CD4-positive, alpha-beta T cell (primary cell): ENCODE measurements at places on chromosomes 6 and 20. TPM values are rescaled to one million over a fixed set of nuclear protein-coding genes. Genes with fewer than 3 reads are reported as not detected.
A peak's percentile ranks its signal among the peaks of the same experiment; 100 is the strongest.

FRK gene
- not detected for total RNA-seq

CRISP2 gene
- total RNA-seq = not detected

DNA sequence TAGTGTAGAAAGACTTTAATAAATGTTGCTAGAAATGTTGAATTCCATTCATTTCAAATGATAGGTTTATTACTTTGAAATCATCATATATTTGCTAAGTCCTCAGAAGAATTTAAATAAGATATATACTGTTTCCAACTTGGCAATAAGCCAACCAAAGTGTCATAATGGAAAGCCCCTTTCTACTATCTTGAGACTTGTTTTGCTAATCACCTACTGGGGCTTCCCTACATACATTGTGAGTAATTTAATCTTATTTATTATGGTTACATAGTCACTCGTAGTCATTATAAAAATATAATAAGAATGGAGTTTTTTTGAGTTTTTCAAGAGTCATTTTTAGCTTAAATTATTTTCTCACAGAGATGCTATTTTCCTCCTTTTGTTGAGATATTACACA is 20.7 kb downstream of the COL19A1 start:
- no peaks in the 10 kb centered on the region for H3K27me3 ChIP-seq
- no peak overlapping the region for H3K27ac ChIP-seq
- DNase-seq = peak; percentile 3
- H3K4me3 ChIP-seq = no peak overlapping the region

LPA gene
- total RNA-seq = not detected

DNA sequence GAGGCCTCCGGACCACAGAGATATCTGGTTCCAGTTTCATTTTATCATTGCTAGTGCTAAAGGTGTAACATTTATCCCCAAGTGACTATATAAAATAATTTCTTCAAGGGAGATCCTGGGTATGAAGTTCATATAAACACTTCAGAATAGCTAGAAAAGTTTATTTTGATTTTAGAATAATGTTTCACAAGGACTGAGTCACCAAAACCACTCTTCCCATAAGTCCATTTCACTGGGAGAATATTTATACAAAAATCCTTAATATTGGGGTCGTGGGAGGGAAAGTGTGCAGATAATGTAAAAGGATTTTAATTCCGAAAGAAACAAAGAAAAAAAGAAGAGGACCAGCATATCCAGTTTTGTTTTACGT is 128.1 kb downstream of the ISM1 start:
- H3K36me3 ChIP-seq = no peaks in the 10 kb centered on the region
- no peak overlapping the region for H3K4me3 ChIP-seq
- H3K27ac ChIP-seq = no peak overlapping the region
- H3K27me3 ChIP-seq = no peaks in the 10 kb centered on the region
- no peaks in the 10 kb centered on the region for H3K4me1 ChIP-seq

DNA sequence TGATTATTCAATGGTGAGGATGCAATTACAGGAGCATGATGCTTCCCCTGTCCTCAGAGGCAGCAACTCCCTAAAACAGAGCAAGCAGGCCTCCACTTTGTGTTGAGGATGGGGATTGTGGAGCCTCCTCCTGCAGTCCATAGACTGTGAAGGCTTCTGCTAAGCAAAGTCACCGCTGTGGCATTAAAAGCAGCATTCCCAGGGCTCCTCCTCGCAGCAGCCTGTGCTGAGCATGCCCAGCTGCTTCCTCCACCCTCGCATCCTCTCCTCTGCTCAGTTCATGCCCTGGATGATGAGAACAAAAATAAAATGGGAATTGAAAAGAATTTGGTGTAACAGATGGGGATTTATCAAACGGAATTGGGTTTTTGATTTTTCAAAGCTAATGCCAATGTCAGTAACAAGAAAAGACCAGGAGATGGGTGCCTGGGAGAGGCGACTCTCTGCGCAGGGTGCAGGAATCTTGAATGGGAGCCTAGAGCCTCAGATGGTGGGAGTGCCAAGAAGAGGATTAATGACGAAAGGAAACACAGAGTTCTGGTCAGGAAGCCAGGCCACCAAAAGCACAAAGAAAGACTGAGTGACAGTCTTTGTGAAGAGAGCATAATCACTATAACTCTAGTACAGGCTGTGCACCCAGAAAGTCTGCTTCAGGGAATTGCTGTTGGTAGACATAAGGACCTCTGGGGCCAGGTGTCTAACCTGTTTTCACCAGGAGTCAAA is 347.6 kb downstream of the TPBG start:
- no peaks in the 10 kb centered on the region for H3K4me1 ChIP-seq
- H3K27ac ChIP-seq = no peak overlapping the region

- no peaks in the 10 kb centered on the region for H3K27me3 ChIP-seq
- H3K4me1 ChIP-seq = no peaks in the 10 kb centered on the region
- H3K36me3 ChIP-seq = peaks cover 11% of the 10 kb centered on the region
- DNase-seq = no peak
- no peak overlapping the region for H3K4me3 ChIP-seq
Measured at GRCh38 chr20:3275064-3275935, 36.3 kb upstream of the SLC4A11 start.

DNA sequence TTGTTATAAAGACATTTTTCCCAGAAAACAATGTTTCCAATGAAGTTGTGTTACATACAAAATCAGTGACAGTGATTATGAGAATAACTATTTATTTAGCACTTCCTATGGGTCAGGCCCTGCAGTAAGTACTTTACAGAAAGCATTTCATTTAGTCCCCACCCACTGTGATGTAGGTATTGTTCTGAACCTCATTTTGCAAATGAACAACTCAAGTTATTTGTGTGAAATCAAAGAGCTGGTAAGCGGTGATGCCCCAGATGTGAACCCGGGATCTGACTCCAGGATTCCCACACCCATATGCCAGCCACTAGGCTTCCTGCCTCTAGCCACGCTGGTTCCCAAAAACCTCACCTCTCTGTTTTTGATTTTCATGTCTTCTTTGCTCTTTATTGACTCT is 30.9 kb downstream of the FAXC start:
- no peak overlapping the region for H3K4me3 ChIP-seq
- H3K27ac ChIP-seq = no peak overlapping the region
- DNase-seq = no peak
- peaks cover 4% of the 10 kb centered on the region for H3K27me3 ChIP-seq

GRCh38 chr20:31555203-31555775 is 41.0 kb downstream of the HM13 start:
- H3K4me1 ChIP-seq = peaks cover 8% of the 10 kb centered on the region
- H3K27ac ChIP-seq = no peak overlapping the region
- no peak overlapping the region for H3K4me3 ChIP-seq
- H3K27me3 ChIP-seq = no peaks in the 10 kb centered on the region
- no peak for DNase-seq

DNA sequence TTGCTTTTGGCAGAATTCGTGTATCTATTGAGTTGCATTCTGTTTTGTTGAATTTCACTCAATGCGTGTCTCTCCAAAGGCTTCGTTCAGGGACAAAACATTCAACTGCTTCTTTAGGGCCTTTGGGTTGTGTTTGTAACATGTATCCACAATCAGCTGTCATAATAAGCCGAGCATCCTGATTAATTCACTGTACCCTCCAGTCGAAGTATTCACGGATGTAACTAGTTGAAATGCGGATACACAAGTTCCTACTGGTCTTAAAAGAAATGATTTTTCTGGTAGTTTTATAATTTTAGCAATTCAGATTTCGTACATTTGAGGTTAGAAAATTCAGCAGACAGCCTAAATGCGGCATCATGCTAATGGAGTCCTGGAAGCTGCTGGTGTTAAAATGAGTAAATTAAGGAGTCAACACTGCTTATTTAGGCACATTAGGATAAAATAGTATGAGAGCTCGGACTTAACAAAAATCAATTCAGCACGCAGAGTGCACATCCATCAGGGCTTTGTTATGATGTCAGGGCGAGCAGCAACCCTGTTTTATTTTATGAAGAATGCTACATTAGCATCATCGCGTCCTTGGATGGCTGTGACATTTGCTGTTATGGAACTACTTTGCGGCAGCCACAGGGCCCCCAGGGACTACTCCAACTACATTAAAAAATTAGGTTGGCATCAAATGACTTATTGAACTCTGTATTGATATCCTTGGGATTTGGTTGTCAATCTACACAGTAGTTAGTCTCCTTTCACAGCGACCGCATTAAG is 489.3 kb upstream of the FLRT3 start:
- no peak overlapping the region for H3K4me3 ChIP-seq
- H3K4me1 ChIP-seq = no peaks in the 10 kb centered on the region
- no peaks in the 10 kb centered on the region for H3K36me3 ChIP-seq
- H3K27ac ChIP-seq = no peak overlapping the region

SYCP2L gene
- not detected for total RNA-seq

DNA sequence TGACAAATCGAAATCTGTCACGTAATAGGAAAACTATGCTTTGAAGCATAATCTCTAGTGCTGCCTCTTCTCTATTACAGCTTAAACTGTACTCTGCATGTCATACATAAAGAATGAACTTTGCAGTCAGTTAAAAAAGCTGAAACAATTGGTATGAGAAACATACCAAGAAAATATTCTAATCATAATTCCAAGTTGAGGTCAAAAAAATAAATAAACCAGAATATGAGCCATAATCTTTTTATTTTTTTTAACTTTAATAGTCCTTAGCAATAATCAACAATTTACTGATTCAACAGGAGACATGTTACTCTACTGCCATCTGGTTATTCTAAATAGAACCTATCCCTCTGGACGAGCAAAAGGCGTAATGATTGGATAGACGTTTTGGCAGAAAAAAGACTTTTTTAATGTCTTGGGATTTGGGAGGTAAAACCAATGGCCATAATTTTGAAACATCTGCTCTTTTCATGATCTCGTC is 224.4 kb upstream of the FLRT3 start:
- H3K27me3 ChIP-seq = no peaks in the 10 kb centered on the region
- H3K36me3 ChIP-seq = no peaks in the 10 kb centered on the region
- H3K4me1 ChIP-seq = no peaks in the 10 kb centered on the region
- no peak for DNase-seq

DNA sequence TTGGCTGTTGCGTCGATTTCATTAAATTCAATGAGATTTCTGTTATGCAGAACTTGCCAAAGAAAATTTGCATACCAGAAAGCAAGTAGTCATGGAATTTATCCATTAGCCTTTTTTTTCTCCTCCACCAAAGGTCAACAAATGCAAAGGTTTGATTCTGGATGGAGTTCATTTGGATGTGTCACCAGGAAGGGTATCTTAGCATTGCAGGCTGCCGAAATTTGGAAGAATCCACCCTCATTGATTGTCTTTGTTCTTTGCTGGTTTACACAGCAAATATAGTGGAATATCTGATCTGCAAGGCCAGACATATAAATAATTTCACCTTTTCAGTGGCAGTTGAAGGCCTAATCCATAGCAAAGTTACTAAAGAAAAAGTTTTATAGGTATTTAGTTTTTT is 229.4 kb upstream of the SLC35B3 start:
- no peaks in the 10 kb centered on the region for H3K36me3 ChIP-seq
- no peaks in the 10 kb centered on the region for H3K4me1 ChIP-seq
- no peak overlapping the region for H3K4me3 ChIP-seq
- no peaks in the 10 kb centered on the region for H3K27me3 ChIP-seq

GRCh38 chr6:12241493-12242175 is 48.5 kb upstream of the EDN1 start:
- no peaks in the 10 kb centered on the region for H3K36me3 ChIP-seq
- no peaks in the 10 kb centered on the region for H3K4me1 ChIP-seq
- H3K27ac ChIP-seq = no peak overlapping the region
- DNase-seq = no peak

MBOAT1 gene
- total RNA-seq = 18.5 TPM

DNA sequence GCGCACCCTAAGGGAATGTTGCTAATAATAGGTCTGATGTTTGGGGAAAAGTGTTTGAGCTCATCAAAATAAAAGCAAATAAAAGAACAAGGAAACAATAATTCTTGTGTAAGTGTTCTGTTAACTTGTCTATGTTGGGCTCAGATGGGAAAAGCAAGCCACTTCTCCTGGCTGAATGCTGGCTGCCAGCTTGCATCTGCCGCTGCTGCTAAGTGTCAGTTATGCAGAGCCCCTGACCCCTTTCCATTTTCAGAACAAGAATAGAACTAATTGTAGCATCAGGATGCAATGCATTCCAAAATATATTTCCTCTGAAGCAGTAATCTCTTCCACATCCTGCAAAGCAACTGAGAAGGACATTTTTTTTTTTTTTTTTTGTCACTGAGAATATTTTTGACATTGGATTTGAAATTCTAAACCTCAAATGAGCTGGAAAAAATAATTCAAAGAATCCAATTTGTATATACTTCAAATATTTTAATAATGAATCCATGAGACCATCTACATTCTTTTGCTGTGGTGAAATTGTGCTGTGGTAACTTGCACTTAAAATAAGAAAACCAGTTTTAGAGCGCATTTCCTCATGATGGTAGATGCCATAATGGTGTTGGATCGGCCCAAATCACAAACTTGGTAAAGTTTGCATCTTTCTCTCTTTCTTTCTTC is 43.9 kb upstream of the DEK start:
- no peak overlapping the region for H3K4me3 ChIP-seq
- H3K27ac ChIP-seq = no peak overlapping the region
- H3K27me3 ChIP-seq = no peaks in the 10 kb centered on the region
- DNase-seq = no peak

GRCh38 chr6:1562171-1562955 is 47.4 kb upstream of the FOXC1 start:
- H3K27ac ChIP-seq = no peak overlapping the region
- no peaks in the 10 kb centered on the region for H3K4me1 ChIP-seq
- no peak overlapping the region for H3K4me3 ChIP-seq
- no peaks in the 10 kb centered on the region for H3K36me3 ChIP-seq
- H3K27me3 ChIP-seq = no peaks in the 10 kb centered on the region

OSBPL2 gene
- 52.8 TPM for total RNA-seq

GPX5 gene
- not detected for total RNA-seq

SLC32A1 gene
- total RNA-seq = not detected

DNA sequence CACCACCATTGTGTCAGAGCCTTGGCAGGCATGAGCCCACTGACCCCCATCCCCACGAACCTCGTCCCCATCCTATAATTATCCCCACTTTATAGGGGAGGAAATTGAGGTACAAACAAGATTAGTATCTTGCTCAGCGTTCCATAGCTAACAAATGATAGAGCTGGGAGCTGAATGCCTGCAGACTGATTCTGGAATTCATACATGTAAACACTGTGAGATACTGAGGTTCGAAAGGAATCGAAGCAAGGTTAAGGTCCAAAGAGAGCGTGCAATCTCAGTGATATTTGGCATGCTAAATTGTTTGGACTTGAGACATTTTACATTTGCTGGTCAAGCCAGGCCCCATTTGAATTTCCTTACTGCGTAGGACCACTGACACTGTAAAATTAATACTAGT is 746.6 kb downstream of the COL12A1 start:
- no peak overlapping the region for H3K27ac ChIP-seq
- H3K4me1 ChIP-seq = no peaks in the 10 kb centered on the region
- DNase-seq = no peak
- H3K27me3 ChIP-seq = no peaks in the 10 kb centered on the region
- H3K4me3 ChIP-seq = no peak overlapping the region

- no peaks in the 10 kb centered on the region for H3K36me3 ChIP-seq
- H3K4me3 ChIP-seq = no peak overlapping the region
- H3K27ac ChIP-seq = no peak overlapping the region
- no peak for DNase-seq
Measured at GRCh38 chr6:134397676-134398075, 79.8 kb upstream of the SGK1 start.
